ENCODE measurements at places on chromosomes 2 and 18.

- DNase-seq, result peak; percentile 90
Observed at GRCh38 chr2:130824492-130825061, 12.1 kb upstream of the ARHGEF4 start.

- DNase-seq, result no peak
Observed at GRCh38 chr2:16487686-16488085, 177.9 kb downstream of the CYRIA start.

GRCh38 chr2:154697418-154698252, 860 bp upstream of the KCNJ3 start:
- DNase-seq, result no peak

DNA sequence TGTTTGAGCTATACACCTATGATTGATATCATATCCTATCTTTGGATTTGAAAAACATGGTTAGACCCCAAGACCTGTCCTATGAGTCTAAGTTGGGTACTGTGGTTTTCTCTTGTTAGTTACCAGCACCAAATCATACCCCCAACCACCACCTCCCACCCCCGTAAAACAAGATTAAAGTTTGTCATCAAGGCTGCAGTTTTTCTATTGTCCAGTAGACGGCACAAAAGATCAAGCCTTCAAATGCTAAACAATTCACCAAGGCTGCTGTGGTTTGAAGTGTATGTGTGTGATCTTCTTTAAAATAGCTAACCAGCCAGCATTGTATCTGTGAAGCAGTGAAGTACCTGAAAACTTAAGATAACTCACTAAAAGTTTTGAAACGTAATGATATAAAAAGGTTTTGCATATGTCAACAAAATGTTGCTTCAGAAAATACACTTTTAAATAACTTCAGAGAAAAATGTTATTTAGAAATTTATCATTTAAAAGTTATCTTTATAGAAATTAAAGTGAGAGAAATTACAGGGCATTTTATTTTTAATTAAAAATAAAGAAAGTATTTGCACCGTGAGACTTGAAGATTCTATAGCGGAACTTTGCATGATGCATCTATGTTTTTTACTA, 5.8 kb upstream of the MEIS1 start:
- no peak for DNase-seq

GRCh38 chr2:238445409-238446190, 18.9 kb downstream of the ASB1 start:
- DNase-seq, result no peak

GRCh38 chr2:71706836-71707235, 253.5 kb downstream of the DYSF start:
- no peak for DNase-seq

- no peak for DNase-seq
Observed at GRCh38 chr18:12543697-12544096, 114.2 kb downstream of the SPIRE1 start.

DNA sequence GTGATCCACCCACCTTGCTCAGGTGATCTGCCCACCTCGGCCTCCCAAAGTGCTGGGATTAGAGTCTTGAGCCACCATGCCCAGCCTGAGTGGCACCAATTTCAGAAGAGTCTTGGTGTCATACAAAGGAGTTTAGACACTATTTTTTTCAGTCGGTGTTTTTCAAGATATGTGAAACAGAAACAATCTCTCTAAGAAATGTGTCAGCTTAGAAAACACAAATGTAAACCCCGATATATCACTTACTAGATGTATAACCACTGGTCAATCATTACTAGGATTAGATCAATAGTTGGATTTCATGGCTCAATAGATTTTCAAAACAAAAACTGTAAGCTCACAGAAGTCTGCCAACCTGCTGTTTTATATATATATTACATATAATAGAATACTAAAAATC, 67.2 kb upstream of the FRZB start:
- no peak for DNase-seq

- peak; percentile 84 for DNase-seq
Observed at GRCh38 chr18:36187193-36187825, at the start of gene MOCOS. MOCOS (plus strand) TSS chr18:36187497; CDS start chr18:36187540, 43 bp downstream.

DNA sequence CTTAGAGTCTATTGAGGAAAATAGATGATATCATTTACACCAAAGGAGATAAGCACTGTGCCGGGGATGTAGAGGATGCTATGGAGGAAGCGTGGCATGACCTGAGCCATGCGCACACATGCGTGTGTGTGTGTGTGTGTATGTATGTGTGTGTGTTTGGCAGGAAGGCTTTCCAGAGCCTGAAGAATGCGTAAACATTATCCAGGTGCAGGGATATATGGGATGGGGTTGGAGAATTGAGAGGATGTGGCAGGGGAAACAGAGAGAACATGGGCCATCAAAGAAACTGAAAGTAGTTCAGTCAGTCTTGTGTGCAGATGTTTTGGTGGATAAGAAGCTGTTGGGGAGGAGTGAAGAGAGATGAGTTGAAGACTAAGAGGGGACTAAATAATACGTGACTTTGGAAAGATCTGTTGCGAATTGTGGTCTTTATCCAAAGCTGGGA, 9.3 kb upstream of the STAT1 start:
- DNase-seq, result no peak

GRCh38 chr2:27494284-27494943, 586 bp downstream of the FNDC4 start:
- no peak for DNase-seq

DNA sequence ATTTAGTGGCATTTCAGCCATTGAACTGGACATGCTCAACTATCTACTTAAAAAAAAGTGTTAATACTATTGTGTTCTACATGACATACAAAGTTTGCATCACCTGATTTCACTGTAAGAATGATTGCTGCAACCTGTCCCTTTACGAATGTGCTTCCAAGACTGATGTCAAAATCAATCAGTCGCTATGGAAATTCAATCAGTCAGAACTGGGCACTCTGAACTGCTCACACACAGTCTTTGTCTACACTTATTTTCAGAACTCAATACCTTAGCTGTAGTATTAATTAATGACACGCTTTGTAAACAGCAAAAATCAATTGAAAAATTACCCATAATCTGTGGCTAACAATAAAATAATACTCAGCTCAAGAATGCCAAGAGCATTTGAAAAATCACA, 70.3 kb upstream of the KLHL29 start:
- DNase-seq, result no peak

DNA sequence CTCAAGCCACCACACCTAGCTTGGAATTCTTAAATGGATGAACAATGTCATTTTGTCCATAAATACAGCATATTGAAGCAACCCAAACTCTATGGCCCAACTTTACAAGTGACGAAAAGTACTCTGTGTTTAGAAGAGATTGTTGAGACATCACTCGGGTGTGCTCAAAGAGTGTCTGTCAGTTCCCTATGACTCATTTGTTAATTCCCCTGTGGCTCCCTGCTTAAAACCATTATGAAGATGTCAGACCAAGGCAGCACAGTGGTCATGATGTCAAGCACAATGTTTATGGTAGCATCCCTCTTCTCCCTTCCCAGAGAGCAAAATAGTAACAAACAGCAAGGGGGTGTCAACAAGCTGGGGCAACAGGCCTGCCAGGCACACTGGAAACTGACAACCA, 3.0 kb downstream of the LYG1 start:
- DNase-seq, result no peak

- no peak for DNase-seq
Observed at GRCh38 chr2:226466589-226466988, 333.0 kb downstream of the IRS1 start.

DNA sequence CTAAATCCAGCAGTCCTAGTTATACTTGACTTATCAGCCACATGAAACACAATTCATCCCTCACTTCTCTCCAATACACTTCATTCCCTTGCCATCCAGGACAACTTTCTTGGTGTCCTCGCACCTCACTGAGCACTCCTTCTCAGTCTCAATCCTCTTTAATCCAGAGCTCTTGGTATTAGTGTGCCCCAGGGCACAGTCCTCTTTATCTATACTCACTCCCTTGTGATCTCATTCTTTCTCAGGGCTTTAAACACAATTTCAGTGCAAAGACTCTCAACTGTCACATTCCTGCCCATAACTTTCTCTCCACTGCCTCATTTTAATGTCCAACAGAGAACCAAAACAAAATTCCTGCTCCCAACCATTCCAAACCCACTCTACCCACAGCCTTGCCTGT, 60.8 kb upstream of the SPOPL start:
- no peak for DNase-seq

- no peak for DNase-seq
Observed at GRCh38 chr2:99389946-99390345, 52.8 kb downstream of the EIF5B start.

GRCh38 chr2:197198890-197199289, 111.7 kb downstream of the ANKRD44 start:
- DNase-seq, result peak; percentile 70

GRCh38 chr2:181780657-181781056, 100.3 kb upstream of the NEUROD1 start:
- no peak for DNase-seq

- peak; percentile 43 for DNase-seq
Observed at GRCh38 chr2:198371921-198372543, 567.6 kb downstream of the PLCL1 start.

DNA sequence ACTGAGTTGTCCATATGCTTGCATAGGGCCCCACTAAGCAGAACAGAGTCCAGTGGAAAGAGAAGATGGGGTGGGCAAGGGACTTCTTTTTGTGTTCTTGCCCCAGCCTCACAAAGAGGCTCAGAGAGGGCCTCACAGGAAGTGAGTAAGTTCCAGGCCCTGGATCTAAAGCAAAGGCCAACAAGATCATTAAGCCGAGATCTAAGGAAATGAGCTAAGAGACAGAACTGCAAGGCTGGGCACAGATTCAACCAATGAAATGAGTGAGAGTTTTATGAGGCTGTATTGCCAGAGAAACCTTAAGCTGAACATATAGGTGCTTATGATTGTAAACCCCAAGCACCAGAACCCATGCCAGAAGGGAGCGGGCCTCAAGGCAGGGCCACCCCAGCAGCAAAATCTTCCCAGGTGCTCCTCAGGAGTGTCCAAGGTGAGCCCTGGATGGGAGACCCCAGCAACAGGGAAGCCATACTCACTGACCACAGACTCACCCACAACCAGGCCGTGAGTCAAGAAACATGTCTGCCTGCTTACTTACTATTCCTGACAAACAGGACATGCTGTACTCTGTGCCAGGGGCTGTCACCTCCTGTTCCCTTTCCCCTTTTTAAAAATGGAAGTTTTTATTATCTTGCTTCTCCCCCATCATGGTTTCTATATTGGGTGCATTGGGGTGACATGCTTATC, 40.2 kb downstream of the SLC14A1 start:
- DNase-seq, result no peak

DNA sequence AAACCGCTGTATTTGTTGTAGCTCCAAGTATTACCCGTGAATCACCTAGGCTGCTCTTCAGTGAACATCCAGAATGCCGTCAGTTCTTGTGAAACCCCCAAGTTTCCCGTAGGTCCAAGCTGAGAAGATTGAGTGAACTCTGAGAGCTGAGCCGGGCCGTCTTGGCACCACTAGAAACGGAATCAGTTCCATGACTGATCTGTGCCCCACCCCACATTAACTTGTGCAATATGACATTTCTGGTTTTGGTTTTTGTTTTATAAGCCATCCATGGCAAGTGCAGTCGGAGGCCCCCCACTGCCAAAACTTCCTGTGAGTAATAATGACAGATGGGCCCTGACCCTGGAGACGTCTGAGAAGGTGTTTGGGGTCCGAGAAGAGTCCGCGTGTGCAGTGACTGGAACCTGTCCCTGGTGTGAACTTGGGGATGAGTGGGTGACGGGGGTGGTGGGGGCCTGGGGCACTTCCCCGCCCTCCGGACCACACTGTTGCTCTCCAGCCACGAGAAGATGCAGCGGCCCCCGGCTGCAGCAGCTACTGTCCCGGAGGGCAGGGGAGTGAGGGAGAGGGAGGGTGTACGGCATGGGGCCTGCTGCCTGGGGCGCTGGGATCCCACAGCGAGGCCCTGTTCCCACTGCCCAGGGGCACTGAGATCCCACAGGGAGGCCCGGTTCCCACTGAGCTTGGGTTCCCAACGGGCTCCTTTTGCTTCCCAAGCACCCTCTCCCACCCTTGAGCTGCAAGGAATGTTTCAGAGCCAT, 26.5 kb downstream of the NFATC1 start:
- peak; percentile 76 for DNase-seq

DNA sequence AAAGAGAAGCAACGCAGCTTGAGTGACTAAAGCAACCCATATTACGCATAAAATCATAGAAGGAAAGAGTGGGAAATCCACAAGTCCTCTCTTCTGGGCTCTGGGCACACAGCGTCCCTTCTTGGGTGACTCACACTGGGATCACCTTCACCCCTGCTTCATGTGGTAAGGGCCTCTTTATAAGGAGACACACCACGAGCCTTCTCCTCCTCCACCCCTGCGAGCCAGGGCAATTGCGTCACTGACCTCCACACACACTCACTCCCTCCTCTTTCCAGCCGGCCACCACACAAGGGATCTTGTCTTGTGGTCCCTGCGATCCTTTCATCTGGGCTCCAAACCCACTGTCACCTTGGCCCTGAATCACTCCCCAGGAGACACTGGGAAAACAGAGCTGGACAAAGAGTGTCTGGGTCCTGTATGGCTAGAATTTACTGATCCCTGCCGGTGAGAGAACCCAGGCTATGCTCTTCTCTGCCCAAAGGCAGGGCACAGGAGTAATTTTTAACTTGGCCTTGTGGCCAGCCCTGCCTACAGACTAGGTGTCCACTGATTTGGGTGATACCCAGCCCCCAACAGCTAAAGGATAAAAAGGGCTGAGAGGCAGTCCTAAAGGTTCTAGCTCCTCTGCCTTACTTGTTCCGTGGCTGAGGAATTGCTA, 35.3 kb downstream of the NHEJ1 start:
- DNase-seq, result no peak

DNA sequence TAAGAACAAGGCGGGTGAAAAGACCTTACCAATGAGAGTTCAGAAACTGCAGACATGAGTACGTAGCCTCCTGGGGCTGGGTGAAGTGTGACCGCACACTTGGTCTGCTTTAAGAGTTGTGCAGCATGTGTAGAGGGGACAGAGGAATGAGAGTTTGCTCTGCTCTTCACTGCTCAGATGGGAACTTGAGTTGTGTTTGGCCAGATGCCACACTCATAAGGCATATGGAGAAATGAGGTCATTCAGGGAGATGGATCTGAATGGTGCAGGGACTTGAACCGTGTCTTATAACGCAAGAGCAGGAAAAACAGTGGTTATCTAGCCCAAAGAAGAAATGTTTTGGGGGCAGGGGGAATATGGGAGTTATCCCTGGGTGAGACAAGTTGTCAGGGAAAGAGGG, 273.8 kb upstream of the LYPD1 start:
- DNase-seq, result no peak

GRCh38 chr2:100818606-100819369, 1.2 kb upstream of the NPAS2 start:
- DNase-seq, result peak; percentile 27

DNA sequence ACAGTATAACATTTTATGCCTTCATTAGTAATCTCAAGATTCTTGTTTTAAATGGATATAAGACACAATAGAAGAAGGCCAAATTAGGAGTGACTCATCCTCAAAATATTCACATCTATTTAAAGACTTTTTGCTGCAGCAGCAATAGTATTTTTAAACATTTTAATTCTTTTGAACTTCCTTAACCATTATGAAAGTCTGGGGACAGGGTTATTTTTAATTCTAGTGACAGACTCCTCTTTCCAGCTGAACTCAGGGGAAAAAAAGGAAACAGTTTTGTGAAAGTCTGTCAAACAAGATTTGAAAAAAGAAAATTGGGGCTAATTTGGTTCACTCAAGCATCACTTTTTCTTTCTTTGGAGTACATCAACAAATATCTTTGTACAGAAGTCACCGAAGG, 541.8 kb downstream of the NUP35 start:
- no peak for DNase-seq

GRCh38 chr2:134301099-134301927, 47.4 kb downstream of the MGAT5 start:
- DNase-seq, result no peak

Measured in GM13977 (cell line).